ENCODE measurements at places on chromosomes 1 and 21. TPM values are rescaled to one million over a fixed set of nuclear protein-coding genes. Genes with fewer than 3 reads are reported as not detected.

The HEYL gene
- total RNA-seq, result 1.9 TPM

The PLEKHA6 gene
- 2.1 TPM for total RNA-seq

The CORT gene
- not detected for total RNA-seq

The OR2G6 gene
- not detected for total RNA-seq

The CFHR4 gene
- total RNA-seq, result not detected

The CDK11A gene
- total RNA-seq, result 50.1 TPM

The NBPF9 gene
- total RNA-seq, result 4.3 TPM

The ZBTB8A gene
- total RNA-seq, result 11.3 TPM

The SPATA21 gene
- 0.07 TPM for total RNA-seq

The ITGB2 gene
- total RNA-seq, result 1.1 TPM

The IFFO2 gene
- total RNA-seq, result 3.6 TPM

The FLG2 gene
- not detected for total RNA-seq

The KLHDC7A gene
- 11.4 TPM for total RNA-seq

The AQP10 gene
- total RNA-seq, result not detected

The TMPRSS15 gene
- total RNA-seq, result not detected

The SPRR3 gene
- not detected for total RNA-seq

The B3GALT2 gene
- total RNA-seq, result not detected

The CRNN gene
- not detected for total RNA-seq

The PEX10 gene
- 33.6 TPM for total RNA-seq

The C1orf141 gene
- total RNA-seq, result not detected

The TBX19 gene
- total RNA-seq, result 0.48 TPM

The RGS1 gene
- total RNA-seq, result not detected

The MAN1C1 gene
- 9.3 TPM for total RNA-seq

The FAM43B gene
- total RNA-seq, result 0.20 TPM

The IL20 gene
- not detected for total RNA-seq

The PRAMEF33 gene
- total RNA-seq, result not detected

The RNASEL gene
- 0.63 TPM for total RNA-seq

The CYYR1 gene
- 13.6 TPM for total RNA-seq

The ANKRD65 gene
- 3.1 TPM for total RNA-seq

The SLC6A17 gene
- 0.46 TPM for total RNA-seq

The SPRR4 gene
- total RNA-seq, result not detected

The IPO9 gene
- total RNA-seq, result 104 TPM

The MR1 gene
- total RNA-seq, result 0.07 TPM

The CFHR2 gene
- not detected for total RNA-seq

The KIAA1614 gene
- total RNA-seq, result 0.88 TPM

The GPR89B gene
- total RNA-seq, result 15.4 TPM

The CCDC30 gene
- total RNA-seq, result 1.8 TPM

The TMCC2 gene
- 11.3 TPM for total RNA-seq

The CD1E gene
- total RNA-seq, result not detected

The COP1 gene
- total RNA-seq, result 41.3 TPM

The PGBD5 gene
- 19.0 TPM for total RNA-seq

The CR1L gene
- 0.37 TPM for total RNA-seq

The ARHGEF16 gene
- total RNA-seq, result 48.1 TPM

The SMPDL3B gene
- 49.5 TPM for total RNA-seq

The KRTAP13-2 gene
- total RNA-seq, result not detected

The PRAMEF15 gene
- not detected for total RNA-seq

The CPLANE2 gene
- total RNA-seq, result 7.7 TPM

The NIPAL3 gene
- 7.7 TPM for total RNA-seq

The BGLAP gene
- total RNA-seq, result 2.4 TPM

The OXCT2 gene
- 4.3 TPM for total RNA-seq

The FBXO2 gene
- 28.9 TPM for total RNA-seq

The MSTO1 gene
- 89.5 TPM for total RNA-seq

The PHLDA3 gene
- 53.9 TPM for total RNA-seq

The TEDDM1 gene
- not detected for total RNA-seq

Data from H9 (cell line).